ENCODE measurements at places on chromosomes 16 and 17. TPM values are rescaled to one million over a fixed set of nuclear protein-coding genes. Genes with fewer than 3 reads are reported as not detected.

- no peaks in the 10 kb centered on the region for H3K27me3 ChIP-seq
- no peak overlapping the region for H3K4me3 ChIP-seq
- no peaks in the 10 kb centered on the region for H3K4me1 ChIP-seq
- H3K36me3 ChIP-seq, result no peaks in the 10 kb centered on the region
- no peak for DNase-seq
Measured at GRCh38 chr16:78473031-78473699, 373.7 kb downstream of the WWOX start.

- peaks cover 21% of the 10 kb centered on the region for H3K36me3 ChIP-seq
- H3K27me3 ChIP-seq, result no peaks in the 10 kb centered on the region
- H3K4me1 ChIP-seq, result peaks cover 42% of the 10 kb centered on the region
- H3K4me3 ChIP-seq, result peak overlapping the region; percentile 94
Measured at GRCh38 chr16:67661101-67661761, 471 bp downstream of the PARD6A start.

DNA sequence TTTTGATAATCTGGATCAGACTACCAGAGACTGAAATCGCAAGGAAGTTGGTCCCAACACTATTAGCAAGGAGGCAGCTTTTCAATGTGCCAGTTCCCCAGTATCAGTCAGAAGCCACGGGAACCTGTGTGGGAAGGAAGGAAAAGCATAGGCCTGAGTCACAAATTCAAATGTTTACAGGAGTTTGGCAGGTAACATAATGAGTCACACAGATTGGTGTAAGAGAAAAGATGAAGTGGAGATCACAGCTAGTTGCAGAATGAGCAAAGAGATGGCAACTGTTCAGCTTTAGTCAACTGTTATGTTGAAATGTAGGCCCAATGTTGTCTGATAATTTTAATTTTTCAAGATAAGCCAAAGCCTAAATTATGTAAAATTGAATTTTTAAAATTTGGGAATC lies 28.1 kb upstream of the ITGA2B start:
- H3K36me3 ChIP-seq, result peaks cover 5% of the 10 kb centered on the region
- no peak overlapping the region for H3K27ac ChIP-seq
- H3K27me3 ChIP-seq, result no peaks in the 10 kb centered on the region
- no peak for DNase-seq
- no peaks in the 10 kb centered on the region for H3K4me1 ChIP-seq
- H3K4me3 ChIP-seq, result no peak overlapping the region

DNA sequence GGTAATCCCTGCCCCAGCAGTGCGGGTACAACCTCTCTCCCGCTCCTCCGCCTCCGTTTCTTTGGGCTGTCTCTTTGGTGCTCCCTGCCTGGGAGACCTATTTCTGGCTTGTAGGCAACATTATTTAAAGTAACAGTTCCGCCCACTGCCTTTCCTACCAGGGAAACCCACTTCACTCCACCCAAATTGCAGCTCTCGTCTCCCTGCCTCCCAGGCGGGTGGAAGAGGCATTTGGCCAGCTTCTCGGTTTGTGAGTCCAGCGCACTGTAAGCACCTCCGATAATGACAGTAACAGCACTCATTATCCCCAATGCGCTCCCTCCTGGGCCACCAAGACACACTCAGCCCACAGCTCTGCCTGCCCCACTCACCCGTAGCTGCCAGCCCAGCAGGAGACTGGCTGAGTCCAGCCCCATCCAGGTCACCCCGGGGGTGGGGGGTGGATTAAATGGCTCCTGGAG lies 165.1 kb upstream of the CDC42EP4 start:
- H3K27ac ChIP-seq, result no peak overlapping the region
- H3K4me3 ChIP-seq, result no peak overlapping the region
- peaks cover 7% of the 10 kb centered on the region for H3K4me1 ChIP-seq
- no peak for DNase-seq
- H3K27me3 ChIP-seq, result no peaks in the 10 kb centered on the region
- H3K36me3 ChIP-seq, result no peaks in the 10 kb centered on the region

DNA sequence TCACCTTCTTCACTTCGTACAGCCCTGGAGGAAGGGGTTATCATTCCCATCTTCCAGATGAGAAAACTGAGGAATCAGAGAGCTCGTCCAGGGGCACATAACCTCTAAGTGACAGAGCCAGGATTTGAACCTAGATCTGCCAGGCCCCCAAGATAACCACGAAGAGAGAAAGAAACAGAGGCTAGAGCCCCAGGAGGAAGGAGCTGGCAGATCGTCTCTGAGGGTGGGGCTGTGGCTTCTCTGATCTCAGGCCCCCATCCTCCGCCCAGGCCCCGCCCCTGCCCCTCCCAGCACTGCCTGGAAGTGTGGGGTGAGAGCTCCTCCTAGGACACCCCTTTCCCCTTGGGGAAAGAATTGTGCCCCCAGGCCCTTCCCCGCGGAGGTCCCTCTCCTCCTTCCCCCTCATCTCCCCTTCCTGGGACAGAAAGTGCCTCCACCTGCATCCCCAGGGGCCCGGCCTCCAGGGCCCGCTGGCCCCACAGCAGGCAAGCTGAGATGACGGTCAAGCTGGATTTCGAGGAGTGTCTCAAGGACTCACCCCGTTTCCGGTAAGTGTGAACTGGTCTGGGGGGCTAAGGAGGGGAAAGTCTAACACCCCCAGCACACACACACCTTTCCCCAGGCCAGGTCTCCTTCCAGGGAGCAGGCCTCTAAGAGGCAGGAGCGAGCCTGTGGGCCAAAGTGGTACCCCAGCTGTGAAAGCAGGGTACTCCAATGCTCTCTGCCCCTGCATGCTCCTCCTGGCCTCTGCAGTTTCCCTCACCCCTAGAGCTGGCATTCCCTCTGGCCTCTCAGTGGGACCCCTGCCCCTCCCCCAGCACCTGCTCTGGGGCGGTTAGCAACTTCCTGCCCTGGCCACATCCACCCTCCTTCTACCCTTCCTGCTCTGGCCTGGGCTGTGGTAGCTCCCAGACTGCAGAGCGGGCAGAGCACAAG lies at the start of gene ACAP1:
Gene ACAP1 (plus strand): TSS at position 290 of the 936 bp plus-strand sequence. CDS start 206 bp downstream, at position 496.
- peak; percentile 97 for DNase-seq
- H3K4me1 ChIP-seq, result peaks cover 97% of the 10 kb centered on the region
- peak within 1 kb of the TSS; percentile 86 for H3K27ac ChIP-seq
- H3K27me3 ChIP-seq, result no peaks in the 10 kb centered on the region

GRCh38 chr17:50787106-50787505 lies 19.8 kb upstream of the ANKRD40CL start:
- no peaks in the 10 kb centered on the region for H3K36me3 ChIP-seq
- H3K27me3 ChIP-seq, result no peaks in the 10 kb centered on the region
- peaks cover 8% of the 10 kb centered on the region for H3K4me1 ChIP-seq
- no peak overlapping the region for H3K27ac ChIP-seq

- no peak for DNase-seq
- no peaks in the 10 kb centered on the region for H3K36me3 ChIP-seq
- H3K4me3 ChIP-seq, result no peak overlapping the region
- peaks cover 33% of the 10 kb centered on the region for H3K4me1 ChIP-seq
Measured at GRCh38 chr17:6943406-6943805, 52.4 kb upstream of the ALOX12 start.

- no peaks in the 10 kb centered on the region for H3K4me1 ChIP-seq
- no peak for DNase-seq
- no peak overlapping the region for H3K4me3 ChIP-seq
- H3K27ac ChIP-seq, result no peak overlapping the region
Measured at GRCh38 chr17:73654241-73654640, 10.0 kb upstream of the SDK2 start.

CHRNE gene
- total RNA-seq, result 3.0 TPM

SYNGR3 gene
- 3.9 TPM for total RNA-seq

P3H4 gene
- 7.1 TPM for total RNA-seq

ABCA8 gene
- total RNA-seq, result 63.7 TPM
